ENCODE measurements at places on chromosomes 1 and 21. TPM values are rescaled to one million over a fixed set of nuclear protein-coding genes. Genes with fewer than 3 reads are reported as not detected.

The ETV3L gene
- not detected for total RNA-seq

The MAP3K21 gene
- total RNA-seq: 0.52 TPM

The CYP4A22 gene
- not detected for total RNA-seq

The ANKRD35 gene
- 2.9 TPM for total RNA-seq

The SYPL2 gene
- total RNA-seq: 0.16 TPM

The ST3GAL3 gene
- 14.0 TPM for total RNA-seq

The UBXN10 gene
- total RNA-seq: not detected

The YRDC gene
- total RNA-seq: 5.8 TPM

The ANKRD34A gene
- 0.32 TPM for total RNA-seq

The FBXO42 gene
- 8.1 TPM for total RNA-seq

The RGL1 gene
- total RNA-seq: 22.7 TPM

The SEMA4A gene
- total RNA-seq: 1.6 TPM

The GBP6 gene
- total RNA-seq: 0.17 TPM

The SPRR2A gene
- total RNA-seq: not detected

The CELA2A gene
- not detected for total RNA-seq

The ALPL gene
- under 0.01 TPM for total RNA-seq

The LDLRAD1 gene
- not detected for total RNA-seq

The TBX19 gene
- total RNA-seq: 0.63 TPM

The COG2 gene
- 17.1 TPM for total RNA-seq

The KLHDC7A gene
- not detected for total RNA-seq

The CYP4Z1 gene
- total RNA-seq: not detected

The CSF1 gene
- 38.9 TPM for total RNA-seq

The THEM5 gene
- not detected for total RNA-seq

The STUM gene
- total RNA-seq: not detected

Data from bronchial smooth muscle cell (primary cell).